Activated CD8-positive, alpha-beta T cell treated with anti-CD3 and anti-CD28 coated beads for 36 hours (primary cell): ENCODE measurements at places on chromosomes 11 and 22. TPM values are rescaled to one million over a fixed set of nuclear protein-coding genes. Genes with fewer than 3 reads are reported as not detected.

EXPH5 gene
- 4.1 TPM for total RNA-seq

SEPTIN5 gene
- 1.5 TPM for total RNA-seq

MAPK8IP2 gene
- total RNA-seq = 0.11 TPM

CATSPER1 gene
- total RNA-seq = not detected

LMO2 gene
- total RNA-seq = not detected

SMTNL1 gene
- not detected for total RNA-seq

TPH1 gene
- 0.18 TPM for total RNA-seq

APOL5 gene
- total RNA-seq = not detected

APOA1 gene
- total RNA-seq = not detected

EHF gene
- total RNA-seq = not detected

CYTH4 gene
- total RNA-seq = 33.2 TPM

FGF3 gene
- total RNA-seq = not detected

GVQW3 gene
- total RNA-seq = 2.1 TPM

TIMM10B gene
- 40.6 TPM for total RNA-seq

KRTAP5-8 gene
- not detected for total RNA-seq

P2RY2 gene
- not detected for total RNA-seq

TYR gene
- not detected for total RNA-seq

PTH gene
- total RNA-seq = not detected

FXYD2 gene
- total RNA-seq = 7.2 TPM

PSMD13 gene
- 228 TPM for total RNA-seq

OR4C16 gene
- not detected for total RNA-seq

SLC22A25 gene
- total RNA-seq = not detected

TEX54 gene
- total RNA-seq = not detected

PGA5 gene
- total RNA-seq = not detected

MUC5AC gene
- not detected for total RNA-seq

KLHDC7B gene
- total RNA-seq = 6.8 TPM

NELL1 gene
- total RNA-seq = not detected

TNNT3 gene
- total RNA-seq = 4.9 TPM

MRPL16 gene
- total RNA-seq = 76.4 TPM

POU2F3 gene
- not detected for total RNA-seq

DDX25 gene
- 0.54 TPM for total RNA-seq

IGSF9B gene
- 124 TPM for total RNA-seq

FDXACB1 gene
- total RNA-seq = 6.9 TPM

SNX32 gene
- total RNA-seq = 2.1 TPM

CAPN5 gene
- 1.6 TPM for total RNA-seq

CBLIF gene
- not detected for total RNA-seq

MEI1 gene
- 27.7 TPM for total RNA-seq

PDE3B gene
- 43.1 TPM for total RNA-seq
